Karpas-422 (cell line): ENCODE measurements at places on chromosomes 3 and 15. TPM values are rescaled to one million over a fixed set of nuclear protein-coding genes. Genes with fewer than 3 reads are reported as not detected.

The MOBP gene
- total RNA-seq, result not detected in 2 replicates

The CD200 gene
- total RNA-seq, result not detected in 2 replicates

The NEIL1 gene
- 16.2 and 22.0 TPM in 2 replicates for total RNA-seq

The CYP8B1 gene
- total RNA-seq, result not detected in 2 replicates

The TSPAN3 gene
- 163 and 205 TPM in 2 replicates for total RNA-seq

The CLDN1 gene
- total RNA-seq, result not detected in 2 replicates

- no peak for DNase-seq
These were observed 117.2 kb upstream of the LRIG1 start for GRCh38 chr3:66618066-66618465.

GRCh38 chr15:83115831-83116565, 8.6 kb downstream of the TM6SF1 start:
- DNase-seq, result no peak

- DNase-seq, result no peak
These were observed 61.0 kb upstream of the AGBL1 start for GRCh38 chr15:86018679-86019078.

DNA sequence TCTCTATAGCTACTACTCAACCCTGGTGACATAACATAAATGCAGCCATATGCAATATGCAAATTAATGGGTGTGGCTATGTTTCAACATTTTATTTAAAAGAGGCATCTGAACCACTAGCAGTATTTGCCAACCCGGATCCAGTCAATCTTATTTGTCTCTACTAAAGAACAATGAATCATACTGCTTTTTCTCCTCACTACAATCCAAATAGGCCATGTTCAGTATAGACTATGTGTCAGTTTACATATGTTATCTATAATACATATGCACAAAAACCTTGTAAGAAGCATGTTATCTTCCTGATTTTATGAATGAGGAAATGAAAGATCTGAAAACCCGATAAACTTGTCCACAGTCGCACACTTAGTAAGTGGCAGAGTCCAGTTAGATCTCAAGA, 125.7 kb downstream of the STAG1 start:
- DNase-seq, result no peak

- peak; percentile 58 for DNase-seq
These were observed 307.5 kb downstream of the EDEM1 start for GRCh38 chr3:5494905-5495519.

DNA sequence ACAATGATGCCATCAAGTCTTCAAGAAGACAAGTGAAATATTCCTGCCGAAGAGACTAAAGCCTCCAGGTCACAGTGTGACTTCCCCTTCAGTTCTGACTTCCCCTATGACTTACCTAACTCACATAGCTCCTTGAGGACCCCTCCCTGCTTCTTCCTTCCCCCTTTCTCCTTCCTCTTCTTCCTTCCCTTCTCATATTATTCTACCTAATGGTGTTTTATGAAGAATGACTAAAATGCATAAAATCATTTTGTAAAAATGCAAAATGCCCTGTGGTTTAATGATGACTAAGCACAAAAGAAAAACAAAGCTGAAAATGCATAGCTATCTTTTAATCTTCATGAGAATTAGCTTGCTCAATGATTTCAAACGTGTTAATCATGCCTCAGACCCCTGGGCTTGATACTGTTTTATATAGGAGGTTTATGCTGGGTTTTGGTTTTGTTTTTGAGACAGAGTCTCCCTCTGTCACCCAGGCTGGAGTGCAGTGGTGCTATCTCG, 26.1 kb upstream of the TM4SF4 start:
- no peak for DNase-seq

DNA sequence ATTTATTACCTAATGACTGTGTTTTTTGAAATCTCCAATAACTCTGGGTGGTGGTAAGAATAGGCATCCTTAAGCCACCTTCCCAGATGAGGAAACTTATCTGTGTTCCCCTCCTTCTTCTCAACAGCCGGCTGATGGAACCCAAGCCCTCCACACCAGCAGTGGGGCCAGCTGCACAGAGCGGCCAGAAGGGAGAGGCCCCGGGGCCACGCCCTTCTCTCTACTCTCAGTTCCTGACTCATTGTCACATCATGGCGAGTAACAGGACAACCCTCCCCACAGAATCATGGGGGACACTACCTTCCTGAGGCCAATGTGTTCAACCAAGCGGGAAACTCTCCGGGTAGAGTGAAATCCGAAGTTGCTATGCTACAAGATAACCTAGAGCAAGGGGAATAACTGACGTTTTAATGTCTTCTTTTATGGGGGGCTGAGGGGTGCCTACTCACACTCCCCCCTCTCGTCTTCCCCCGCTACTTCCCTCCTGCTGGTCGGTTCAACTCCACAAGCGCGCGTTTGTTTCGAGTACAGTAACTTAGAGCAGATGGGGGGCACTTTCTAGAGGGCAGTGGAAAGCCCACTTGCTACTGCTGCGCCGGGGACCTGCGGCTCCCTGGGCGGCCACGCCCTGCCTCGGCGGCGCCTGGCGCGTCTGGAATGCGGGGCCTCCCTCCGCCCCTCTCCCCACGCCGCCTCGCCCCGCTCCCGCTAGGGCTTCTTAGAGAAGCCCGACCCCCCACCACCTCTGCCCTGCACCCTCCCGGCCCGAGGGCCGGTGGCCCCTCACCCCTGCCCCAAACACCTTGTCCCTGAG, 621 bp downstream of the ANXA2 start:
- peak; percentile 45 for DNase-seq

GRCh38 chr3:13215940-13216546, 142.8 kb upstream of the IQSEC1 start:
- no peak for DNase-seq

- no peak for DNase-seq
These were observed 53.9 kb downstream of the RAP2B start for GRCh38 chr3:153215966-153216365.

DNA sequence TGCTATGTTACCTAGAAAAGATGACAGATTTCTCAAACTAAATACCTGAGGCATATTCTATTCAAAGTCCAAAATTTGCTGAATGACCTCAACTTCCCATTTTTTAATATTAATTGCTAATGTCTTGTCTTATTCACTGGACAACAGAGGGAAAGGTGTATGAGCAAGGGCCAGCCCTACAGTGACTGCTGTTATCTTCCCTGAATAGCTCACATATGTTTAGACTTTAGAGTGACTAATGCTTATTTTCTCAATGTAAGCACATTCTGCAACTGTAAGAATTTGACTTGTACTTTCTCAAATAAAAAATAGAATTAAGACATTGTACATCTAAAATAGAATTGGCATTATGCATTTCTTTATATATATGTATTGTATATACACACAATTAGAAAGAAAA, 26.5 kb upstream of the AADACL2 start:
- DNase-seq, result no peak

- DNase-seq, result no peak
These were observed 55.8 kb upstream of the MINAR1 start for GRCh38 chr15:79376383-79376782.

DNA sequence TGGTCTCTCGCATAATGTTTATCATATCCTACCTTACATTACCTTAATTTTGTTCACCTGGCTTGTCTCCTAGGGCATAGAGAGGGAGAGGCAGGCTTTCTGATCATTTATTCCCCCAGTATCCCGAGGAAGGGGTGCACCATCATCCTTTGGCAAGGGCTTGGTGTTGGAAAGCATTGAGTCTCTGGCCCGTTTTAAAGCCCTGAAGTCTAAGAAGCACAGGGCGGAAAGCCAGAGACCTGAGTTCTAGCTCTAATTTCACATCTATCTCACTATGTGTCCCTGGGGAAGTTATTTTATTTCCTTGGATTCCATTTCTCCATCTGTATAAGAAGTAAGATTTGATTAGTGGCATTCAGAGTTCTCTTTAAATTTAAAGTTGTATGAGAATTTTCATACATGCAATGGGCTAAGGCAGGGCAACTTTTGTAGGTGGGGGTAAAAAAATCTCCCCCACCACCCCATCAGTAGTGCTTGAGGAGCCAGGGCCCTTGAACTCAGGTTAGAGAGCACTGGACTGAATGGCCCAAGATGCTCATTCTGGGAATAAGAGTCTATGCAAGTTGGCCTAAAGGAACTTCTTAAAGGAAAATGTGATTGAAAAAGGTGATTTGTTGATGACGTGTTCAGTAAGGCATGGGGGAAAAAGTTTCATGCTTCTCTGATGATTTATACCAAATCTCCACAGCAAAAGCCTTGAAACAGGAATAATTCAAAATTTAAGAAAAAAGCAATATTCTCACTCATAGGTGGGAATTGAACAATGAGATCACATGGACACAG, 10.1 kb downstream of the TMC3 start:
- DNase-seq, result no peak

DNA sequence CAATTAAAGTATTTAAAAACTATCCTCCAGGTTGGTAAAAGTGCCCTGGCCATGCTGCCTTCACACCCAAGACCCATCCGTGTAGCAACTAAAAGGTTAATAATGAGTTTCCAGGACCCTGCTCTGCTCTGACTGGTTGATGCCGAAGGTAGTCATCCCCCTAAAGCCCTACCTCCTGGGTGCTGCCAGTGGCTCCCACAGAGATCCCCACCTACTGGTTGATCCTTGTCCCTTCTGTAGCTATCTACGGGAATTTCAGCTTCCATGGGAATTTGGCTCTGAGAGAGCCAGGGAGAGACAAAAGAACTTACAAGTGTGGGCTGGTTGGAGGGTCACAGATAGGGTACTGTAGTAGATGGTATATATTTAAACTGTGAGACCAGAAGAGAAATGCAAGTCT, 110.6 kb upstream of the NANOGP8 start:
- DNase-seq, result no peak

- DNase-seq, result no peak
These were observed 55.1 kb downstream of the FOXB1 start for GRCh38 chr15:60059186-60059585.

DNA sequence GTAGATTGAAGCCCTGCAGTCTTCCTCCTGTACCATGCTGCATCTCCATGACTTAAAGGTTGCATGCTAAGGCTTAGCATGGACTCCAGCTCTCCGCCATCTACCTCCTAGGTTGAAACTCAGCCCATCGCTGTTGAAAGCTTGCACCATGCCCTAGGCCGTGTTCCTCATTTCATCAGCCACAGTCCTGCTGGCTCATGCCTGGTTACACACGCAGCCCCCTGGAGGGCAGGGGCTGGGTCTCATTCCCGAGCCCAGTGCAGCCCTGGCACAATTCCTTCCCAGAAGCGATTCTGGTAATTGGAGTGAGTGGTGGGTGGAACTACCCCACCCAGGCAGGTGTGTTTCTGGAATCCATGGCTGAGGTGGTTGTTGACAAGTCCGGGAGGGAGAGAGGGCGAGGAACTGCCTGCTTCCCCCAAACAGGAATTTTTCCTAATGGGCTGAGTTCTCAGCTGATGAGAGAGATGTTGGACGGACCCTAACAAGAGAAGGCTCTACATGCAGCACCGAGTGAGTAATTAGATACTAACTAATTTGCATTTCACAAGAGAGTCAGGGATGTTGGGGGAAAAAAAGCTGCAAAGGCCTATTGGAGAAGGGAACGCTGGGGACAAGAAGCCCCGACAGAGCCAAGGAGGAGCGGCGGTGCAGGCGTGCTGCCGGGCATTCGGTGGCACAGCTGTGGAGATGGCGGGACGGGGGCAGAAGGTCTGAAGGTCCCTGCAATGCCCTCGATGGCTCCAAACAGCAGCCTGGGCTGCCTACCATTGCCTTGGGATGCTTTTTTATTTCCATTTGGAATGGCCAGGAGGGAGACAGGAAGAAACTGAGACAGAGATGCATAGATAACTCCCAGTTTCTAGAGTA, 92.3 kb upstream of the TLE3 start:
- no peak for DNase-seq

GRCh38 chr15:88218557-88219221, 37.9 kb downstream of the NTRK3 start:
- no peak for DNase-seq

DNA sequence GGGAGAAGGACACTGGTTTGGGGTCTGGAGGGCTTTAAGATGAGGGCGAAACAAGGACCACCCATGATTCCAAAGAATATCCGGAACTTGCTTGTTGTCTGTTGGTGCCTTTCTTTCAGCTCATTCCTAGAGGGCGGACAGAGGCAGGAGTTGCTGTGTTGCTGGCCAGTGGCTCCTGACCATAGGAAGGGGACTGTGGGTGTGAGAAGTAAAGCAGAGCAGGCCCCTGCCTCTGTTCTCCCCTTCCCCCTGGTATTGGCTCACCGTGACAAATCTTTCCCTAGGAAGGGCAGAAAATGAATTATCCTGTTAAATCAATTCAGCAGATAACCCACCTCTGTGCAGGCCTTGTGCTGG, 89.1 kb downstream of the LIPC start:
- no peak for DNase-seq

DNA sequence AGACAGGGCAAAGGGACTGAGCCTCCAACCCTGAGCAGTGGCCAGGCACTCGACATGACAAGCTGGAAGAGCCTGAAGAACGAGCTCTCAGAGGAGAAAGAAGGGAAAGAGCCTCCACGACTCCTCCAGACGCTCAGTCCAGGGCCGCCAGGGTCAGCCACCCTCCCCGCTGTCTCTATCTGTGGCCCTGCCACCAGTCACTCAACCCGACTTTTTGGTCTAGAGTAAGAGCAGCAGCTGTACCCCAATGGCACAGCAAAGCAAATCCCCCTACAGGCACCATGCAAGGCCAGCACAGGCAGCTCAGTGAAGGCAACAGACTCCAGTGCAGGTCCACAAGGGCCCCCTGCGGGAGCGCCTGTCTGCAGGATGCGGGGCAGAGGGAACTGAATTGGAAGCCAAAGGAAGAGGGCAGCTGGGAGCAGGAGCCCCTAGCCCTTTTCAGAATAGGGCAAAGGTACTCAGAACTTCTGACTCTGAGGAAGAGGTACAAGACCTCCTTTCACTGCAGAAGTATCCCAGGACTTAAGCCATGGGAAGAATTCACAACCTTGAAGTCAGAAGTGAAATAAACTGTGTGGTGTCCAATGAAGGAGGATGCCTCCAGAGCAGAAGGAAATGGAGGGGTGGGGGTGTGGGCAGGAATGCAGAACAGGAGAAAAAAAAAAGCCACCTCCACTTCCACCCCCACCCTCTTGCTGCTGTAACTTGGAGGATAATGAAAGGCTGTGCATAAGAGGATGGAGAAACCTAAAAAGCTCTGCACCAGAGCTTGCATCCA, 8.5 kb upstream of the GRAMD2A start:
- no peak for DNase-seq

DNA sequence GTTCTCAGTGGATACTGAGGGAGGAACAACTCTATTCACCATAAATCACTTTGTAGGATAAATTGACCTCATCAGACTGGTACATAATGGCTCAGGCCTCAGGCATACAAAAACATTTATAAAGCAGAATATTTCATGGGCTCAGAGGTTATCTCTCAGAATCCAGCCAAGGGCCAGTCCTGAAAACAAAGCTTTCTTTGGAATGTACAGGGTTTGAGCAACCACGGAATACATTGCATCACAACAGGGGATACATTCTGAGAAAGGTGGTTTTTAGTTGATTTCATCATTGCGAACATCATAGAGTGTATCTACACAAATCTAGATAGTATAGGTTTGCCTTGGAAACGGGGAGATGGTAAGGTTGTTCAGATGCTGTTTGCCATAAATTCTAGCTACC, 33.4 kb upstream of the CTDSPL2 start:
- DNase-seq, result no peak

GRCh38 chr3:104392327-104392726, 974.4 kb upstream of the ALCAM start:
- peak; percentile 61 for DNase-seq
